ENCODE measurements at places on chromosomes 3 and 15.
A peak's percentile ranks its signal among the peaks of the same experiment; 100 is the strongest.

- no peak for DNase-seq
Measured at GRCh38 chr3:39780352-39780751, 29.1 kb upstream of the MYRIP start.

DNA sequence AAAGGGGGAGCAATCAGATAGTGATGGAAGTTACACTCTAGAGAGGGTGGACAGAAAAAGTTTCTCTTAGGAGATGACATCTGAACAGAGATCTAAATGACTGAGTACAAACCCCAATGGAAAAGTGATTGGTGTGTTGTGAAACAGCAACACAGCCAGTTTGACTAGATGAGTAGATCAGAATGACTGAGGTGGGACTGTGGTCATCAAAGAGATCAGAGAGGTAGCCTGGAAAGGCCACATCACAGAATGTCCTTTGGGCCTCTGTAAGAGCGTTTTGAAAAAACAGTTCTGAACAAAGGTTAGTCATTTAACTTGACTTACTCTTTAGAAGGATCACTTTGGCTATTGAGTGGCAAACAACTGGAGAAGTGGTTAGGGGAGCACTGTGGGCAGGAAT lies 10.6 kb downstream of the LRRC58 start:
- no peak for DNase-seq

DNA sequence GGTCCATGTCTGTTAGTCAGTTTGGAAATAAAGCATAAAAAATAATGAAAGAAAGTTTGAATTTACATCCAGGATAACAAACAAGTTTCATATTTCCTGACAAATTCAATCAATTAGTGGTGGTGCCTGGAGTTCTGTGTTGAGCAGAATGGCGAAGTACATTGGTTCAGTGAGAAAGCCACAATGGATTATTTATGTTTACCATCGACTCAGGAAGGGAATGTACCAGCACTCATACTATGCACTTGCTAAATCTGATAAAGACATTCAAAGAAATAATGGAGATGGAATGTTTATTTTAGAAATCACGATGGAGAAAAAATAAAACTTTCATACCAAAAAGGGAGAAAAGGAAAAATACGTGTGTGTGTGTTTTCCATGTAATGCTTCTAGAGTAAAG lies 45.3 kb upstream of the MME start:
- no peak for DNase-seq

GRCh38 chr3:59043391-59043790 lies 6.4 kb downstream of the CFAP20DC start:
- DNase-seq: no peak

- no peak for DNase-seq
Measured at GRCh38 chr3:67637255-67637900, 17.0 kb downstream of the SUCLG2 start.

GRCh38 chr15:33946152-33946551 lies 22.1 kb upstream of the CHRM5 start:
- DNase-seq: no peak

GRCh38 chr15:95868450-95868849 lies 462.1 kb upstream of the NR2F2 start:
- no peak for DNase-seq

GRCh38 chr3:27923349-27924068 lies 201.4 kb upstream of the EOMES start:
- no peak for DNase-seq

DNA sequence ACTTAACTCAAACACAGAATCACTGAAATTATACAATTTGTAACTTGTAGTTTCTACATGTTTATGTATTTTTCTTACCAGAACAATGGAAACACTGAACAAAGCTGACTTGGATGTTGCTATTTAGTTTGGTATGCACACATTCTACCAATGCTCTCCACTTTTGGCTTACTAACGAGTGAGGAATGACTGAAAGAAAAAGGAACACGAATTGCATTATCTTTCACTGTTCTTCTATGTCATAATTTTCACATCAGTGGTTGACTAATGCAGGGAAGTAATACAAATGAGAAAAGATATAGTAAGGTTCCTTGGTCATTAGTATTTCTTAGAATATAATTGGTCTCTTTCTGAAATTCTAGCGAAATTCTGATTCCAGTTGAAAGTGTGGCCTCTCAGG lies 9.8 kb upstream of the CNTN3 start:
- peak; percentile 77 for DNase-seq

GRCh38 chr3:57822686-57823085 lies 66.6 kb downstream of the SLMAP start:
- no peak for DNase-seq

DNA sequence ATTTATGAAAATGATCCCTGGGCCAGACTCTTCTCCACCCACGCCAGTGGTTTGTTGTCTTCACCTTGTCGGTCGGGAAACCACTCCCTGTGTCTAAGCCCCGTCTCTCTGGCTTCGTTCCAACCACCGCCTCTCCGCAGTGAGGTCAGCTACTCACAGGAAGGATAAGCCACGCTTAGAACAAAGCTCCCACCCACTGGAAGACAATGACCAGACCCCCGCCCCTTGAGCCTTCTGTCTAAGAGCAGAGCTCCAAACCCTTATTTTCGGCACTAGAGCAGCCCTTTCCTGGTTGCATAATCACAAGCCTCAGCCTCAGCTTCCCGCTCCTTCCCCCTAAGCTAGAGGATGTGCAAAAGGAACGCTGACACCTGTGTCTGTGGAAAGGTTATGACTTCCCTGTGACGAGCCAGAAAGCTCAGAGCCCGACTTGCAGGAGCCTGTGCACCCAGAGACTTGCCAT lies 114.9 kb upstream of the MEF2A start:
- DNase-seq: no peak

DNA sequence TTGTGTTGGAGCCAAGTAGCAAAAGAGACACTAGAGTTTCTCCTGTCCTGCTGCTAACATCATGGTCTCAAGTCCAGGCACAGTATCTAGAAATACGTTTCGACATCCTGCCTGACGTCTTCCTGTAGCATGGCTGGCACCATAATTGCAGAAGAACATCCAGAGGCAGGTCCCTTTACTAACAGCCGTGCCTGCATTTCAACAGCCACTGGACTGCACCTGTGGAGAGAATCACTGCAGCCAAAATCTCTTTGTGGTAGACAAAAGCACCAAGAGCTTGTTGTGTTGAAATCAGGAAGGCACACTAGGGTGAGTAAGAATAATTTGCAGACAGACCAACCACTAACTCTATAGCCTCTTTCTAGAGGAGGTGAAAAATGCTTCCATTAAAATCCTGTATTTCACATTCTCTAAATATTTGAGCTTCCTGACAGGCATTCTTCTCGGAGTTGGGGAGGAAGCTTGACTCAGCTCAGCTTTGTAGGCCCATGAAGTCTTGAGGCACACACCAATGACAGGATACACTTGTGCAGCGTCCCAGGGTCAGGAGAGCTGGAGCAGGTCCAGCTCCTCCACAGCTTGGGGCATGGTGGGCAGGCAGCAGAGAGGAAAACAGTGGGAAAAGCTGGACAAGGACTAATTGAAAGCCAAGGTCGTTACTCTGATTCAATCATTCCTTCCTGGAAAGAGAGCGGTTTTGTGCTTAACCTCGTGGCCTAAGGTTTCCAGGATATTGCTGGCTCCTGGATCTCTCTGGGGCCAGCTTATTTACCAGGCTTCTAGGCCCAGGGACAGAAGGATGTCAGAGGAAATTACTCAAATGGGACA lies 244.9 kb downstream of the FAM43A start:
- peak; percentile 95 for DNase-seq

- no peak for DNase-seq
Measured at GRCh38 chr3:60514085-60514649, 737.1 kb downstream of the FHIT start.

- no peak for DNase-seq
Measured at GRCh38 chr15:33551860-33552259, 241.1 kb downstream of the RYR3 start.

DNA sequence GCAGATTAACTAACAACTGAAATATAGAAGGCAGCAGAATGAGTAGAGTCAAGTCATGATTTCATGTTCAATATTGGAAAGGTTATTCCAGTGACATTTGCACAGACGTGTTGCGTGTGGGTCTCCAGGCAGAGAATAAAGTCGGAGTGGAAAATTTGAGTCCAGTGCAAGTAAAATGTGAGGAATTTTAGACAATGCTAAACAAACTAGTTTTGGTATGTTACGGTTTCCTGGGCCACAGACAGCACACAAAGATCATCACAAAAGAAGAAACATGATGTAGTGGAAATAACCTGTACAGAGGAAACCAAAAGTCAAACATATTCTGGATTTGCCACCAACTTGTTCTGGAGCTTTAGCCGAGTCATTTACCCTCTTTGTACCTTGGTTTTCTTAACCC lies 367 bp downstream of the OR4F6 start:
- peak; percentile 68 for DNase-seq

DNA sequence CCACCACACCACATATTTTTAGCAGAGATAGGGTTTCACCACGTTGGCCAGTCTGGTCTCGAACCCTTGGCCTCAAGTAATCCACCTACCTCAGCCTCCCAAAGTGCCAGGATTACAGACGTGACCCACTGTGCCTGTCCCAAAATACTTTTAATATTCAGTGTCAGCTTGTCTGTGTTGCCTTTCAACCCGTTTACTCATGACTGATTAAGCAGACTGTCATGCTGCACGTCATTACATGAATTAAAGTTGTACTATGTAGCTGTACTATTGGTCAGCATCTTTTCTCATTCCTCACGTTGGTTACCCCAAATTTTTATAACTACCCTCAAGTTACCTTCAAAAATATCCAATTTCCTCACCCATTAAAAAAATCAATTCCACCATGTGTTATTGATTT lies 48.7 kb upstream of the GADL1 start:
- no peak for DNase-seq

DNA sequence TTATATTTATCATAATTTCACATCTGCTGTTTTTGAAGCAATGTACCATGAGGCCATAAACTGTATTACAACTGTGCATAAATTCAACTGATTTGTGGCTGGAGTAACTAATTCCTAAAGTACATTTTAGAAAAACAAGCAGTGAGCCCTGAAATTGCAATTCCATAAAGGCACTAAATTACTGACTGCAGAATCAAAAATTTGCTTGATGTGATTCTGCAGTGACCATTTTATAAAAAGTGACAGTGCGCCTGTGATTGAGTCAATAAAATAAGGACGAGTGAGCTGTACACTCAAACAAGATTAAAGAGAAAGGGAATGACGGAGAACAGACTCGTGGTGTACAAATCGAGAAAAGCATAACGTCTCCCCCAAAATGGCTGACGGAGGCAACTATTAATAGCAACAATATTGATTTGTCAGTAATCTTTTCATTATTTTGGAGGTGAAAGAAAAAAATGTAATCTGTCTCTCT lies 121.4 kb upstream of the MEIS2 start:
- DNase-seq: no peak

DNA sequence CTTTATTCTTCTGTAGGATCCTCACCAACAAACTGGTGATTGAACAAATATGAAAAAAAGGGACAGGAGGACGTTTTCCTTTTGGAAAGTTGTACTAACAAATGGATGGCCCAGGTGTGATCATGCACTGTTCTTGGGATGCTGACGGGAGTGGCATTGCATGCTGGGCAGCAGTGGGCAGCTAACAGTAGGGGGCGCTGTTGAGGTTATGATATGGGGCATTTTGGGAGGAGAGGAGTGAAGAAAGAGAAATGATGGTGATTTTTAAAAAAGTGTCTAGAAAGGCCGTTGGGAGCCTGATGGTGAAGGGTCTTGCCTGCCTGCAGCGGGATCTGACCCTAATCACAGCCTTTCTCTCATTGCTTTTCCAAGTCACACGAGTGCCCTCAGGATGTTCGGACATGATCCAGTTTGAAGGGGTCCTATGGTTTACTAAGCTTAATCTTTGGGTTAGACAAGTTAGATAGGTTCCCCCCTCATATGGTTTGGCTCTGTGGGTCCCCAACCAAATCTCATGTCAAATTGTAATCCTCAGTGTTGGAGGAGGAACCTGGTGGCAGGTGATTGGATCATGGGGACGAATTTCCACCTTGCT lies 46.2 kb upstream of the PRTG start:
- peak; percentile 22 for DNase-seq

DNA sequence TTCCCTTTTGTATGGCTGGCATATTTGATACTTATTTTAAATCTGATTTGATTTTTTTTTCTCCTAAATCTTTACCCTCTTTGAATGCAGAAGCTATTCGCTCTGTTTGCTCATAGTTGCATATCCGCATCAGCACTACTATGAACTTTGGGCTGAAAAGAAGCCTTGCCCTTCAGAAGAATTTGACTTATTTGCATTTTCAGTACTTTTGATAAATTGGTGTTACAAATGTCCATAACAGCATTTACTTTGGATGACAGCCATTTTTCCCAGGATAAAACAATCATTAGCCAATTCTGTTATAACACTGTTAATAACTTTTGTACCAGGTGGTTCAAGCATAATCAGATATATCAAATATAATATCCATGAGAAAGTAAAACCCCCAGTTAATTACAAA lies 129.5 kb downstream of the PLCL2 start:
- DNase-seq: no peak

GRCh38 chr3:146203776-146204175 lies 42.8 kb upstream of the PLOD2 start:
- no peak for DNase-seq

DNA sequence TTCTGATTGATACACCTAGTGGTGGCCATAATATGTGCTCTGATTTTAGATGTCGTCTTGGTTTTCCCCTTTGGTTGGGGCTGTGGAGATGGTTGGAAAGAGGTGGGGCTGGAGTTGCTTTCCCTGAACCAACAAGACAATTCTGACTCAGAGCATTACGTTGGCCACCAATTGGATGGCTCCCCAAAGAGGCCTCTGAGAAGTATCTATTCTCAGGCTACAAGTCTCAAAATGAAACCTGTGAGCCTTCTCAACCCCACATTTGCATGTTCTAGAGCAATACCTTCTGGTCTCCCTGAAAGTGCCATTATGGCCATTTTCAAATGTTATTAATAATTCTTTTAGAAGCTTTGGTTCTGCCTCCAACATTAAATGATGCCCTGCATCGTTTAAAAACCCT lies 188.4 kb upstream of the WNT5A start:
- DNase-seq: no peak

DNA sequence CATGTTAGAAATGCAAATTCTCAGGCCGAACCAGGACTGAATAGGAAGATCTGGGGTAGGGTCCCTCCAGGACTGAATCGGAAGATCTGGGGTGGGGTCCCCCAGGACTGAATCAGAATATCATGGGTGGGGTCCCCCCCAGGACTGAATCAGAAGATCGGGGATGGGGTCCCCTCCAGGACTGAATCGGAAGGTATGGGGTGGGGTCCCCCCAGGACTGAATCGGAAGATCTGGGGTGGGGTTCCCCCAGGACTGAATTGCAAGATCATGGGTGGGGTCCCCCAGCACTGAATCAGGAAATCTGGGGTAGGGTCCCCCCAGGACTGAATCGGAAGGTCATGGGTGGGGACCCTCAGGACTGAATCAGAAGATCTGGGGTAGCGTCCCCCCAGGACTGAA lies 48.2 kb upstream of the TNK2 start:
- DNase-seq: no peak
